A549 treated with GW870086 at 1 μM for 4 hours (cell line): ENCODE measurements at places on chromosomes 7 and 10. TPM values are rescaled to one million over a fixed set of nuclear protein-coding genes. Genes with fewer than 3 reads are reported as not detected.

The ABCB4 gene
- total RNA-seq = 0.03 TPM in 1 of 5 replicates, not detected in the others

The PFKP gene
- total RNA-seq = 542 to 623 TPM (median 607 TPM) in 5 replicates

The SPDYE1 gene
- total RNA-seq = not detected in 5 replicates

The TMEM273 gene
- not detected in 5 replicates for total RNA-seq

The EFCAB10 gene
- 2.2 to 3.1 TPM (median 3.0 TPM) in 5 replicates for total RNA-seq

The SPDYE2 gene
- total RNA-seq = not detected in 5 replicates

The NPSR1 gene
- not detected in 5 replicates for total RNA-seq

The SLC18A2 gene
- 0.03 TPM in 1 of 5 replicates, not detected in the others for total RNA-seq

The AGBL3 gene
- 0.55 to 1.5 TPM (median 0.60 TPM) in 5 replicates for total RNA-seq

The CALHM1 gene
- not detected in 5 replicates for total RNA-seq

The ACTR3C gene
- total RNA-seq = 0.36 TPM in 1 of 5 replicates, not detected in the others

The NME8 gene
- total RNA-seq = not detected in 5 replicates

The NUPR2 gene
- not detected in 5 replicates for total RNA-seq

The EMX2 gene
- not detected in 5 replicates for total RNA-seq

The LAMB1 gene
- total RNA-seq = 97.9 to 132 TPM (median 108 TPM) in 5 replicates

The CDK14 gene
- 0.09 to 0.23 TPM (median 0.19 TPM) in 5 replicates for total RNA-seq

The COX19 gene
- 5.3 to 7.5 TPM (median 5.6 TPM) in 5 replicates for total RNA-seq

The SEMA3C gene
- 44.9 to 71.7 TPM (median 64.4 TPM) in 5 replicates for total RNA-seq

The ACTL6B gene
- total RNA-seq = not detected in 5 replicates

The SLC4A2 gene
- total RNA-seq = 198 to 288 TPM (median 268 TPM) in 5 replicates

The RSPH10B2 gene
- total RNA-seq = 0.06 to 0.09 TPM (median 0.06 TPM) in 3 of 5 replicates, not detected in the others

The LIPJ gene
- not detected in 5 replicates for total RNA-seq

The MRPS16 gene
- 115 to 196 TPM (median 180 TPM) in 5 replicates for total RNA-seq

The ASB10 gene
- total RNA-seq = not detected in 5 replicates

The ANKRD61 gene
- total RNA-seq = 0.43 to 0.77 TPM (median 0.53 TPM) in 5 replicates

The TCAF2 gene
- 0.61 to 1.1 TPM (median 0.81 TPM) in 5 replicates for total RNA-seq

The LANCL2 gene
- total RNA-seq = 13.5 to 18.2 TPM (median 15.2 TPM) in 5 replicates

The TAS2R5 gene
- total RNA-seq = 0.37 to 0.51 TPM (median 0.41 TPM) in 5 replicates

The UPK3BL1 gene
- total RNA-seq = 8.5 to 20.2 TPM (median 12.7 TPM) in 5 replicates

The DNAJC12 gene
- total RNA-seq = 59.2 to 73.8 TPM (median 66.7 TPM) in 5 replicates

The ACBD5 gene
- 20.8 to 27.5 TPM (median 25.9 TPM) in 5 replicates for total RNA-seq
